ENCODE measurements at places on chromosomes 7 and 10.

DNA sequence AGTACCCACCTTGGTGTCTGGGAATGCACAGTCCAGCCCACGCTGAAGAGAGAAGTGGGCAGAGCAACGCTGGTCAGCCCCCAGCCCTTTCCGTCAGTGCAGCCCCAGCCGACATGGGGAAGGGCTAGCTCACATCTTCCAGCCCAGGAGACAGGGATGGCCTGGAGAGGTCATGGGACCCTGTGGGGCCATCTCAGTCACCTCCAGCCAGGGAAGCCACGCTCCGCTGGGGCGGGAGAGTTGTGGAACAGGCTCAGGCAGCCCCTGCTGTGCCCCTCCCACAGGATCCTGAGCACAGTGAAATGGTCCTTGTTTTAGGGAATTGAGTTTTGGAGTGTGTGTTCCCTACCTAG is 85.1 kb downstream of the PAXIP1 start:
- DNase-seq: no peak

DNA sequence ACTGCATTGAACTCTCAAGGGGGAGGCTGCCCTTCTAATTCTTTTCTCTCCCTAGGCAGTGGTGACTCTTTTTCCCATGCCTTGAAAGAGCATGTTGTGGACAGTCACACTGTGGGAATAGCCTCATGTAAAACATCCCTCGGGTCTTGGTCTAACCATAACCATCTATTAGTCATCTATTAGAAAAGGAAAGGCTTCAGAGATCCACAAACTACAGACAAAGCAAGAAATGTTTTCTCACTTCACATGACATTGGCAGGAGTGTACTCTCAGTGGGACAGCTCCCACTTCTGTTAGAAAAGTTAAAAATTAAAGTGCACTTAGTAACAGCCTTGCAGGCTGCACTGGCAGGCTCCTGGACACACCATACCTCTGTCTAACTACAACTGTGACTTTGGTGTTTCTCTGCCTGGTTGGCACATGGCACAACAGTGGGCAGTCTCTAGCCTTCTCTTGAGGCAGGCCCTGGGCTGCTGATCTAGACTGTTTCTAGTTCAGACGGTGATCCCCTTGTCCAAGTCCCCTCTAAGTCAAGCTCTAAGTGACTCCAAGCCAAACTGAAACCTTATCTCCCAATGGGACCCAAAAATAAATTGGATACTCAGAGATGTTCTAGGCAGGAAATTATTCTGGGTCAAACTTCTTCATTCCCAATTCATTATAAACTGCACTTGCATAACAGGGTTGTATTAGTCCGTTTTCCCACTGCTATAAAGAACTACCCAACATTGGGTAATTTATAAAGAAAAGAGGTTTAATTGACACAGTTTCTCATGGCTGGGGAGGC is 57.9 kb upstream of the ITGB1 start:
- DNase-seq: no peak

DNA sequence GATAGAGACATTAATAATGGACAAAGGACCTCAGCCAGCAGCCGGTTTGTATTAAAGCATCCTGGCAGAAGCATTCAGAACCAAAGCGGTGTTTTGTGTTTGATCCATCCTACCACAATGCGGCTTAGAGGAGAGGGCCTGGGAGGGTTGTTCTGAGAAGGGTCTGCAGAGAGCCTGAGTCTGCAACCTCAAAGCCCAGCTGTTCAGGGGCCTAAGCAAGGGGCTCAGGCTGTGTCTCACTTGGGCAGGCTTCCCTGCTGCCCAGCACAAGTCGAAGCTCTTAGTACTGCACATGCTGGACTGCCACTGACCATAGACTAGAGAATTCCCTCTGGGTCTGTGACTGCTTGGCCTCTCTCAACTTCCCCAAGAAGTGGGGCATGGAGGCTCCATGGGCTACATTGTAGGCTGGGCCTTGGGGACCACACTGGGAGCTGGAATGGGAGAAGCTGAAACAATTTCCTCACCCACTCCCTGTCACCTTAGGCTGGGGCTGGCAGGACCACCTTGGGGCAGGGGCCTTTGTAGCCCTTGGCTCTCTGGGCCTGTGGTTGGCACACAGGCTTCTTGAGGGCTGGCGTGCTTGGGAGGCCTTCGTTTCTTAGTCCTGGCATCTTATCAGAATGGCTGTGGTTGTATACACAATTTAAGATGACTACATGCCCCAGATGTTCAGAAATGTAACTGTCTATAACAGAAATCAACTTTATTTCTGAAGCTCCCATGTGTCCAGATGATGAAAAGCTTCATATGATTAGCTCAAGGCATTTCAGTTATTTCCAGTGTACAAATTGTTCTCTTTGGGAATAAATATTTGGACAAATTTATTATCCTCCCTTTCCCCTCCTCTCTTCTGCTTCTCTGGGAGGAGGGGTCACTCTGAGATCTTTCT is 44.5 kb downstream of the LRRC18 start:
- no peak for DNase-seq

DNA sequence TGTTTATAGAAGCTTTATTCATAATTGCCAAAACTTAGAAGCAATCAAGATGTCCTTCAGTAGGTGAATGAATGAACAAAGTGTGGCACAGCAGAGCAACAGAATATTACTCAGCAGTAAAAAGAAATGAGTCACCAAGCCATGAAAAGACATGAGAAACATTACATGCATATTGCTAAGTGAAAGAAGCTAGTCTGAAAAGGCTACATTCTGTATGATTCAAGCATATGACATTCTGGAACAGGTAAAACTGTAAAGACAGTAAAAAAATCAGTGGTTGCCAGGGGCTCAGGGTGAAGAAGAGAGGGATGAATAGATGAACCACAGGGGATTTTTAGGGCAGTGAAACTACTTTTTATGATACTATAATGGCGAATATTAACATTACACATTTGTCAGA is 80.9 kb upstream of the APBB1IP start:
- DNase-seq: no peak

DNA sequence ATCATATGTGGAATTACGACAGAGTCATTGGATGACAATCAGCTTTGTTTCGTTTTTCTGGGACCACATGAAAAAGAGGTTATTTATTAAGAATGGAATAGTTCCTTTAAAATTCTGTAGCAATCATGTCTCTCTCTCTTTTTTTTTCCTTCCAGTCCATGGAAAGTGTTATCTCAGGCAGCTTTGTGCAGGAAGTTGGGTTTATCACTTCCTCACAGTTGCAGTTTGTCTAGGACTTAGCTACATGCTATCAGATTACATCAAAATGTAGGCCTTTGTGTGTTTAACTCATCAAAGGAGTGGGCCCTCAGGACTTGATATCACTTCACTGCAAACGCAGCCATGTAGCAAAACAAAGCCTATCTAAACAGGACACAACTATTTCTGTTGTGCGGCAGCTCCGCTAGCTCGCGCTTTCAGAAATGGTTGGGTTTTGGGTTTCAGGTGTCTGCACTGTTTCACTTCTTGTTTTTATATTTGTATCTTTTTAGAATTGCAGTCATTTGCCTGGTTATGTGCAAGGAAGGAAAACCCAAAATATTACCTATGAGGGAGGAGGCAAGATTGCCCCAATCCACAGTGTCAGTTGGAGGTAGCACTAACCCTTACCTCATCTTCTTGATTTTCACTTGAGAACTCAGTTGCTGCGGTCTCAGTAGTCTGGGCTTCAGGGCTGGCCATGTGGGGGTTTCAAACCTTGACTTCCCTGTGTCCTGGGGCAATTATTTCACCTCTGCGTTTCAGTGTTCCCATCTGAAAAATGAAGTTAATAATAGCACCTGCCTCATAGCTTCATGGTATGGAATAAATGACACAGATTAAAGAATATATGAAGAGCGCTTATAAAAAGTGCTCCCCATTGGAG is 66.7 kb downstream of the HHEX start:
- no peak for DNase-seq

DNA sequence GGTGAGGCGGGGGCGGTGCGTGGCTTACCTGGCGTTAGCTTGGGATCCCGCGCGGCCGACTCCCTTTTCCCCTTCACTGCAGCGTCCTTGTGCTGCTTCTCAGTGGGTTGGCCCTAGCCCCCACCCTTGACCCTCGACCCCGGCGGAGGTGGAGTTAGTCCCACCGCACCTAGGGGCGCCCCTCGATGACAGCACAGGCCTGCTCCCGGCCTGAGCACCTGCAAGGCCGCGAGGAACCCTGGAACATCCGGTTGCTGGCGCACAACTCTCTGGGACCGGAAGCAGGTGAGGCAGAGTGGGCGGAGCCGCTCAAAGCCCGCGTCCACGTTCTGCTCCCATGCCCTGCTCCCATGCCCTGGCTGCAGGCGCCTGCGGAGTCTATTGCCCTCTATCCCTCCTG is 266.9 kb downstream of the USP6NL start:
- no peak for DNase-seq

- DNase-seq: no peak
Observed at GRCh38 chr10:84352251-84352842, 24.0 kb downstream of the CCSER2 start.

DNA sequence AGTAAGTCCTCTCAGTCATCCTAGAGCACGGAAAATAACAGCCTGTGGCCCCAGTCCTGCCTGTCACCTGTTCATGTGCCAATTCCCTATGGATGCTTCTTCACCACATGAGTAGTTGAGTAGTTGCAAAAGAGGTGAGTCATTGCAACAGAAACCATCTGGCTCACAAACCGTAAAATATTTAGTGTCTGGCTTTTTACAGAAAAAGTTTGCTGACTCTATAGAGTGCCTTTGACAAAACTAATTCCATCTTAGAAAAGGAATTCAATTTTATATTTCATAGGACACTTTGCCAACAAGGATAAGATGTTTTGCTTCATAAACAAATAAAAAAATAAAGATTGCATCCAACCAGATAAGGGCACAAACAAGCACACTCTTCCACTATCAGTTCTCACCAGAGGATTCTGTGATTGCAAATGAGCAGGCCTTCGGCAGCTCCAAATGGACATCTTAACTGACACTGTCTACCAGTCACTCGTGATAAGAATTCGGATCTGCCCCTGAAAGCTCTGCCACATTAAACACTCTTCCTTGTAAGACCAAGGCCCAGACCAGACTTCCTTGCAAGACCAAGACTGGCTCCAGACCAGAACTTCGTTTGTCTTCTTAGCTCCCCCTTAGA is 242.7 kb upstream of the SEMA3C start:
- no peak for DNase-seq

DNA sequence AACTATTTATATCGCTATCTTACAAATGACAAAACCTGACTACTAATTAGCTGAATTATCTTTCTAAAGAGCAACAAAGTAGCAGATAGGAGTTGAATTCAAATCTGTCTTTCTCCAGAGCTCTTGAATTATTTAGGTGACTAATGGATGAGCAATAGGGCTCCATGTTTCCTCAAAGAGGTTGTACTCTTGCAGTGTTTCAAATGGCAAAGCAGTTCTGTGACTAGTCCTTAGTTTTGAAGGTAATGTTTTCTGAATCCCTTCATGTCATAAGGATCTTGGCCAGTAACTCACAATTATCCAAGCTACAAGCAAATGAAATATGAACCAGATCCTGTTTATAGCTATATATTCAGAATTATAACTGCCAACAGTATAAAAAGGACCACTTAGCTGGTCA is 999.7 kb downstream of the NRG3 start:
- DNase-seq: no peak

DNA sequence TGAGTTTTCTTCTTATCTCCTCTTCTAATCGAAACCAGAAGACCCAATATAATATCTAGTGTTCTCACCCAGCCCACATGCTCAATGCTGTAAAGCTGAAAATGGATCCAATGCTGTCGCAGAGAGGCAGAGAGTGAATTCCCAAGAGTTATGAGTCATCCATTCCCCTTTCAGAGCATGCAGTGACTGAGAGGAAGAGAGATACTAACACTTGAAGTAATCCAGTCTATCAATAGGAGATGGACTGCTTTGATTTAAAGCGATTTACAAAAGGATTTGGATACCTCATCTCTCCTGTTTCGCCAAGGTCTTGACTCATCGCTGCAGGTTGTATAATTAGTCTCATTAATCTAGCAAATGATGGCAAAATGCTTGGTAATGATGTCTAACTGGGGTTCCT is 41.5 kb upstream of the PRKCQ start:
- DNase-seq: no peak

DNA sequence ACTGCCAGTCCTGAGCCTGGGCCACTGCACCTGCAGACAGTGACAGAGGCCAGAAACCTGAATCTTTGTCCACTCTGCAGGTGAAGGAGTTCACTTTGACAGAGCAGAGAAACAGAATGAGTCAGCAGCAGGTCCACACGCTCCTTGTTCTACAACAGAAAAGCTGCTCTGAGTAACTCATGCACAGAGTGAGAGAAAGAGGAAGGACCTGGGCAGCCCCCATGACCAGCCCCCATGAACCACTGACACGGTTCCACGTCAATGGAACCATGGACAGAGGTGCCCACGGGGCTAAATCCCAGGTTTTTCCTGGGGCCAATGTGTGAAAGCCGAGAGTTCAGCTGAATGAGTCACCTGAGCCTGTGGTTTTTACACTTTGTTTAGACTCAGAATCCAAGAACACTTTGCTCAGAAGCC is 40.8 kb upstream of the CTBP2 start:
- DNase-seq: no peak

- no peak for DNase-seq
Observed at GRCh38 chr7:12064586-12065127, 146.4 kb upstream of the TMEM106B start.

DNA sequence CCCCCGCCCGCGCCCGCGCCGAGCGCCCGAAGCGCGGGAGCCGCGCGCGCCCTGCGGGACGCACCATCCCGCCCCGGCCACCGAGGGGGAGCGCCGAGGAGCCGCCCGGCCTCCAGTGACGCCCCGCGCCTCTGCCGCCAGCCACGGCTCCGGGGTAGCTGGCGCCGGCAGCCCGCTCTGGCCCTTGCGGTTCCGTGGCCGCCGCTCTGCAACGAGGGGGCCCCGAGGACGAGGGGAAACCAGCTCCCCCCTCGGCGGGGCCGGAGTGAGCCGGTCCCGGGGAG is at the start of gene PAXIP1:
Gene PAXIP1, minus strand, starts transcription at position 33 of the 284 bp plus-strand sequence. CDS start 195 bp downstream, outside the sequence.
- DNase-seq: no peak

DNA sequence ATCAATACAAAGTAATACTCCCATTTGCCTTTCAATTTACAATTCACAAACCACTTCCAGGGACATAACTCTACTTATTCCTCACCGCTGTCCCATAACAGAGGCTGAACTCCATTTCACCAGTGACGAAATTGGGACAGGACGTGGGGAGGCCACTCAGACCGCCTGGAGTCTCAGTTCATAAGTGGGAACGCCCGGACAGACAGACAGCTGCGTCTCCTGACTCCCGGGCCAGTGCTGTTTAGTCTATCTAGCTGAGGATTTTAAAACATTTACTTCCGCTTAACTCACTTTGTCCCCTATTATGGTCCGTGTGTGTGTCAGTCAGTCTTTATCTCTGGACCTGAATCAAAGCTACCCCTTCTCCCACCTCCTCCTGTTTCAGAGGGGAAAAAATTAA is 67.4 kb upstream of the ZNF438 start:
- no peak for DNase-seq

- no peak for DNase-seq
Observed at GRCh38 chr7:25253714-25254113, 25.4 kb upstream of the NPVF start.

- no peak for DNase-seq
Observed at GRCh38 chr7:144049491-144049890, 743 bp downstream of the OR2A5 start.
